ENCODE measurements at places on chromosomes 6 and 20.

DNA sequence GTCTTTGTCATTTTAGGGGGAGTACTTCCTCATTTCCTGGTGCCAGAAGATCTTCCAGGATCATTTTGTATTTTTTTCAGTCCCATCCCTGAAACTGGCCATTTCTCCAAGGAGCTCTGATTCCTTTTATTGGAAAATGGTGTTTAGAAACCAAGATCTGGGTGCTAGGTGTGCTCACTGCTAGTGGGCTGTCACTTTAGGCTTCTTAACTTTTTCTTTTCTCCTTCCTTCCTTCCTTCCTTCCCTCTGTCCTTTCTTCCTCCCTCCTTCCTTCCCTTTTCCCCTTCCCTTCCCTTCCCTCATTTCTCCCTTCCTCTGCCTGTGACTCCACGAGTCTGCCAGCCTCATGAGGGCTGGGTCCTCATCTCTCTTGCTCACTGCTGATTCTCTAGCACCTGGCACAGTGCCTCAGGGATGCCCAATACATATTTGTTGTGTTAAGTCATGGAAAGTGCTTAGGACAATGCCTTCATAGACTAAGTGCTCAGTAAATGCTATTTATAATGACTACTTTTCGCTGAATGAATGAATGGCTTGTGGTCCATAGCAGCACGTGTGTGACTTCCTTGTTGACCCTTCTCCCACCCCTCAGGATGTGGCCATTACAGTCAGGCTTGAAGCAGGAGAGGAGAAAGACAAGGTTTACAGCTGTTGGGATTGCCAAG lies 36.9 kb downstream of the APCDD1L start:
- DNase-seq: no peak

- DNase-seq: no peak
These were observed 10.4 kb upstream of the ZNFX1 start for GRCh38 chr20:49288250-49288751.

DNA sequence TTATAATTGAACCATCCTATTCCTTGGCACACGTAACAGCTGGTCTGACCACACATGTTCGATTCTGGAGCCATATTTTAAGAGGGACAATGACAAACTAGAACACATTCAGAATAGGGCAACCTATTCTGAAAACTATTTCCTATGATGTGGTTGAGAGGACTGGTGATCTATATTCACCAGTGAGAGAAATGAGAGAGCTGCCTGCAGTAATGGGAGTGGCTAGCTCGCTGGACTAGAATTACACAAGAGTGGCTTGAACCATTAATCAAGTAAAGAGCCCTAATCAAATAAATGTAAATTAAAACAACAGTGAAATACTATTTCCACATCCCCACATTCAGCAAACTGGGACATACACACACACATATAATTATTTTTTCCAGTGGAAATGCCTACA lies 55.3 kb upstream of the LY86 start:
- no peak for DNase-seq

DNA sequence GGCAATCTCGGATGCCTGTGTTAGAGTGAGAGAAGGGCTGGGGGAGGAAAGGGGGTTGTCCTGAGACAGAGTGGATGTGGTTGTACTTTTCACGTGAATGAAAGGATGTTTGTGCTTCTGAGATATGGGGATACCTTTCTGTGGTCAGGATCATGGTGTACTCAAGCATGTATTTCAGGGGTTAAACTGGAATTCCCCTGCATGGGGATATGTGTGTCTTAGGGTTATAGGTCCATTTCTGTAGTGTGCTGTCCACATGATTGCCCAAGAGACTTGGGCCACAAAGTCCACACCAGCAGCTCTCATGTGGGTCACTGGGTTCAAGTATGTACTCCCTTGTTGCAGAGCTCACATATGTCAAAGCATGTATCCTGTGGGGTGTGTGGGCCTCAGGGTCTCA lies 10.5 kb downstream of the SYNGAP1 start:
- no peak for DNase-seq

DNA sequence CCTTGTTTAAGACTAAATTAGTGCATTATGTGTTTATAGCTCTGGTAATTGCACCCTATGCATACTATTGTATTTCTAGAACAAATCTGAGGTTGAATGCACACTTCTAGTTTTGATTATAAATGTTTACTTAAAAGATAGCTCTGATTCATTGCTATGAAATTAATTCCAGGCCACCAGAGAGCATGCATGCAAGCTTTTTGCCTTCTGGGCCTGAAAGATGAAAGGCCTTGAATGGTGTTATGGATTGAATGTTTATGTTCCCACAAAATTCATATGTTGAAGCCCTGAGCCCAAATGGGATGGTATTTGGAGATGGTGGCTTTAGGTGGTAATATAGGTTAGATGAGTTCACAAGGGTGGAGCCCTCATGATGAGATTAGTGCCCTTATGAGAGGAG lies 695.0 kb upstream of the MAP3K7 start:
- DNase-seq: no peak

- DNase-seq: no peak
These were observed 212.4 kb upstream of the RUNX2 start for GRCh38 chr6:45115696-45116095.

DNA sequence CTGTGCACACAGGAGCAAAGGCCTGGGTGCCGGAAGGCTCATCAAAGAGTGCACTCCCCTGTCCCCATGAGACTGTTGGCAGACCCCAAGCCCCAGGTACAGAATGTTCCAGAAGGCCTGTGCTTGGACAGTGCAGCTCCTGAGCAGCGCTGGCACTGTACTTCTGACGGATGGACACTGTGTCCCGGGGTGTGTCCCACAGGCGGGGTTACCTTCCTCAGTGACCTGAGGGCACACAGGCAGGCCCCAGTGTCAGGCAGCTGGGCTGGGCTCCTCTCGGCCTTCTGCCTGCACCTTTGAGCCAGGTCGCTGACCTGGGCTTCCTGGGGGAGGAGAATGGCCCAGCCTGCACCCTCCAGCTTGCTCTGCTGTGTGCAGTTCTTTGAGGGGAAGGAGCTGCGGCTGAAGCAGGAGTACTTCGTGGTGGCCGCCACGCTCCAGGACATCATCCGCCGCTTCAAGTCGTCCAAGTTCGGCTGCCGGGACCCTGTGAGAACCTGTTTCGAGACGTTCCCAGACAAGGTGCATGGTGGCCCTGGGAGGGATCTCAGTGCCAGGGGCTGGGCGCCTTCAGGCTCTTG lies 30.1 kb downstream of the PYGB start:
- DNase-seq: no peak

DNA sequence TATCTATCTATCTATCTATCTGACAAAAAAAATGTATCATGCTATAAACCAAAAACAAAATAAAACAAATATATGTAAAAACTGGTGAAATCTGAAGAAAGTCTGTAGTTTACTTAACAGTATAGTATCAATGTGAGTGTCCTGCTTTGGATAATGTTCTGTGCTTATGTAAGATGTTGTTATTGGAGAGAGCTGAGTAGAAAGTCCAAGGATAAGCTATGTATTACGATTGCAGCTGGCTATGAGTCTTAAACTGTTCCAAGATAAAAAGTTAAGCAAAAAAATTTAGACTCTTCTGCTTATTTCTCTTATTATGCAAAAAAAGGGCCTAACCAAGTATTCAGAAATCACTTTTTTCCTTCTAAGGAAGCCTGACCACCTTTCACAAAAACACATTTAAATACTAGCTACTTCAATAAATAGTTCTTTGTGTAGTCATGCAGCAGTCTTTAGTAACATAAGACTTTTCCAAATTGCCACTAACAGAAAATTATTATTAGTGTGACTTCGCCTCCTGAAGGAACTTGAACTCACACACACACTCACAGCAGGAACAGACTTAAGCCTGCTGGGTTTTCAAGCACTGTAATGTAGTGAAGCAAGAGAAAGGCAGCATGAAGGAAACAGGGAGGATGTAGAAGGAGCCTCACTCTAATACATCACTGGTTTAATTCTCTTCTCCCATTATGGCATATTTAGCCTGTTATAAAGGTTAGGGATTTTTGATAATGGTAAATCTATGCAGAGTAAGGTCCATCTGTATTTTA lies 265.8 kb upstream of the GJE1 start:
- DNase-seq: no peak

DNA sequence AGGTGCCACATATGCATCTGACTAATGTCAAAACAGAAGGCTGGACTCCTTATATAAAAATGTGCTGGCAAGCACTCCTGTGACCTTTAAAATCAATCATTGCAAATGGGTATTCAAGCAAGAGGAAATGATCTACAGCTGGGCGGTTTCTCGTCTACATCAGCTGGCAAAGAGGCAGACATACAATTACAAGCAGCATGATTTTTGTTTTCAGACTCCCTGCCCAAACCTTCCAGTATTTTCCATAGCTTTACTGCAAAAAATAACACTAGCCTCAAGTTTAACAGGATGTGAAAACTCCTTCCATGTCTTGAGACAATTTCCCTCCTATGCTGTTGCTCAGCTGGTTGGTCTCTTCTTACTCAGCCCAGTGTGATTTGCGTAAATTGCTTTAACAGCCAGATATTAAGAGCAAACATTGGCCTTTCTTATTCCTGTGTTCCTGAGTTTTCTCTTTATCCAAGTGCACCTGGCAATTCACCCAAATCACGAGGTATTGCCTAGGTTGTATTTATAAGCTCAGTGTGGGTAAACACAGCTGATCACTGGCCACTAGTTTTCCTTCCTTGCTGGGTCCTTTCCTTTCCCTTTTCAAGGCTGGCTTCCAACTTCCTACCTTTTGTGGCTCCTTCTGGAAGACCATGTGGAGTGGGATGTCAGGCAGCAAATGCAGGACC lies 130.4 kb downstream of the MOXD1 start:
- no peak for DNase-seq

GRCh38 chr6:136766274-136766673 lies 26.0 kb downstream of the MAP3K5 start:
- DNase-seq: no peak

GRCh38 chr6:126570507-126570906 lies 230.6 kb downstream of the CENPW start:
- no peak for DNase-seq

- DNase-seq: no peak
These were observed 134.7 kb downstream of the PACRG start for GRCh38 chr6:162862462-162862861.

DNA sequence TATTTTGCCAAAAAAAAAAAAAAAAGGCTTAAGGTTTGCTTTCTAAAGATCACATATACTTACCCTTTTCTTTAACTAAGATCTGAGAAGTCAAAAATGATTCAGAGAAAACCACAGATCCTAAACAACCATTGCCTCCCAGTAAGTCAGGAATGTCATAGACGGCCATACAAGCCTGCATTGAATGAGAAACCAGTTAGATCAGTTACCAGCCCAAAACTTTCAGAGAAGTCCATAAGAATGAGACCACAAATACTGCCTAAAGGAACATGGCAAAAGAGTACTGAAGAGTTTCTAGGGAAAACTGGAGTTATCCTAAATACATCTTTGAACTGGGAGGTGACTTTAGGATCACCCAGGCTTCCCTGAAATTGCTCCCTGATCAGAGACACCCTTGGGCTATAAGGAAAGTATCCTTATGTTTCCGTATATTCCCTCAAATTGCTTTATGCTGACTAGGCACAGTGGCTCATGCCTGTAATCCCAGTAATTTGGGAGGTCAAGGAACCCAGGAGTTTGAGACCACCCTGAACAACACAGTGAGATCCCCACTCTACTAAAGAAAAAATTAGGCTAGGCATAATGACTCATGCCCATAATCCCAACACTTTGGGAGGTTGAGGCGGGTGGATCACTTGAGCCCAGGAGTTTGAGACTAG lies 79.4 kb upstream of the SLC4A11 start:
- DNase-seq: no peak

GRCh38 chr6:151783692-151784091 lies 23.8 kb upstream of the ESR1 start:
- DNase-seq: no peak

DNA sequence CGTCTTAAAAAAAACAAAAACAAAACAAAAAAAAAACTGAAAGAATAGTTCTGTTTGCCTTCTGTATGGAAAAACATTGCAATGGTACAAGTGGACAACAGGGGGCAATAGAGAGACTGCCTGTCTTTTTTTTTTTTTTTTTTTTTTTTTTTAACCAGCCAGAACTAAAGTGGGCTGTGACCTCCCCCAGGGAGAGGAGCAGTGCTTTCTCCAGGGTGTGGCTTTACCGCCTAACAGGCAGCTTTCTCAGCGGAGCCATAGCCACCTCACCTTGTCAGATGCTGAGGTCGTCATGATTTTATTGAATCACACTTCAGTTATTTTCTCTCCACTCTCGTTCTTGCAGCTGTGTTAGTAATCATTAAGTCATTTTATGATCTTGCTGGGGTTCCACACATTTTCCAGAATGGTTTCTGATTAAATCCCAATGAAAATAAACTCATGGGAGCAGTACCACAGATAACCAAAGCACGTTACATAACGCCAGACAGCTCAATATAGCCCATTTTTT lies 78.4 kb downstream of the GMPR start:
- DNase-seq: peak; percentile 27

GRCh38 chr6:36848658-36849441 lies 9.6 kb upstream of the CPNE5 start:
- DNase-seq: no peak

DNA sequence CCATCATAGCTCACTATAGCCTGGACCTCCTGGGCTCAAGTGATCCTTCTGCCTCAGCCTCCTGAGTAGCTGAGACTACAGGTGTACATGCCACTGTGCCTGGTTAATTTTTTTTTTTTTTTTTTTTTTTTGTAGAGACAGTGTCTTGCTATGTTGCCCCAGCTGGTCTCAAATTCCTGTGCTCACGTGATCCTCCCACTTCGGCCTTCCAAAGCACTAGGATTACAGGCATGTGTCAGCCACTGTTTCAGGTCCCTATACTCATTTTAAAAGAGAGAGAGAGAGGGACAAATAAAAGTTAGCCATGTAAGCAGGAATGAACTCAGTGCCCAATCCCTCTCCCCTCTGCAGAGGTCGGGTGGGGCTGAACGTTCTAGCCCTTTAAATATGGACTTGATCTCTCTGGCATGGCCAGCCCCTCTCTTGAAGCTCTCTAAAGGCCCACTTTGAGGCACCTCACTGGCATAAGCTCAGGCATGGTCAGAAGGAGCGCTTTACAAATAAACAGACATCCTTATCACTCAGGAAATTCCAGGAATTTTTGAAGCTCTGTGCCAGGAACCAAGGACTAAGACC lies 9.0 kb upstream of the SERPINB1 start:
- DNase-seq: no peak

DNA sequence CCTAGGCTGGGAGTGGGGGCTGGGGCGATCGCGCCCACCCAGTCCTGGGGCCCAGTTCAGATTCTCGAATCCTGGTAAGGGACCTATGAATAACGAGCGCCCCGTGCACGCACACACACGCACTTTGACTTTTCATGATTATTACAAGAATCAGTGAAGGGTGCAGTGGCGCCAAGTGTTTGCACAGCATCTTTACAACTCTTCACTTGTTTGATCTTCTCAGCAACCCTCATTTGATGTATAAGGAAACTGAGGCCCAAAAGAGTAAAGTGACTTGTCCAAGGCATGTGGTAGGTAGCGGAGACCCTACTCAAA lies 863 bp upstream of the LRFN2 start:
- DNase-seq: no peak

- DNase-seq: no peak
These were observed 33.3 kb upstream of the LAMA4 start for GRCh38 chr6:112287577-112288225.

- DNase-seq: no peak
These were observed 58.5 kb upstream of the SLC22A16 start for GRCh38 chr6:110534731-110535492.
